ENCODE measurements at places on chromosomes 6 and 20. TPM values are rescaled to one million over a fixed set of nuclear protein-coding genes. Genes with fewer than 3 reads are reported as not detected.

DNA sequence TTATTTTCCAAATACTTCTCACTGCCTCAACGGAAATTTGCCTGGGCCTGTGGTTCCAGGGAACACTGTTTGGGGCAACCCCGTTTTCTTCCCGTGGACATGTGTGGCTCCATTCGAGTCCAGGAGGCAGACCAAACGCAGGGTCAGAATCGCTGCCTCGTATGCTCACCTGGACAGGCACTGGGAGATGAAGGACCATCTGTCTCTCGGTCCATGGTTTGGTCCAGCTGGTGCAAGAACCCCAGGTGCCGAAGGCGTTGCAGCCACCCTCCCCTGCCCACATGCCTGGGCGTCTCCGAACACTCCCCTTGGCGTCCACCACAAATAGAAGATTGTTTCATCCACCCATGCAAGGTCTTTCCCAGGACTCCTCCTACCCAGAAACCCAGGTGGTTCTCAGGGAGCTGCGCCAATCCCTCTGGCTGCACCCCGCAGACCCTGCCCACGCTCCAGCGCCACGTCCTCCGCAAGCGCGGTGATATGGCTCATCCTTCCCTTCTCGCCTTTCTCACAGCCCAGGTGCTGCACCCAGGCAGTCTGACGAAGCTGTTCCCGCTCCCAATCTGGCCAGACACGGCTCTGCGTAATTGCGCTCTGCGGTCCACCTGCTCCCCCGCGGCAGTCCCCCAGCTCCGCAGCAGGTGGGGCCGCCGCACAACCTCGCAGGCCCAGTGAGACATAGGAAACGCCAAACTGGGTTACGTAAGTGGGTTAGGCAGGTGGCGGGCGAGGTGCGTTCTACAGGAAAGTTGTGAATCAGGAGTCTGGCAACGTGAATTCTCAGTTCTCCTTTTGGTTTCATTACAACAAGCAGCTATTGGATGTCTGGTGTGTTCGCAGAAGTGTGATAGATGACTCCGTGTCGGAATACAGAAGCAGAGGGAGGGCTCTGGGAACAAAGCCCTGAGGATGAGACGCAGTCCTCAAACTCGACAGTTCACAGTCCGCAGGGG is 146.2 kb upstream of the ECI2 start:
- DNase-seq = no peak

- DNase-seq = no peak
Measured at GRCh38 chr6:113823916-113824315, 33.2 kb upstream of the MARCKS start.

GRCh38 chr6:28203201-28203600 is 21.9 kb upstream of the ZSCAN9 start:
- no peak for DNase-seq

Gene CST4
- not detected for total RNA-seq

Gene CCDC170
- not detected for total RNA-seq

Gene KDM1B
- 8.6 TPM for total RNA-seq

All from activated CD8-positive, alpha-beta memory T cell treated with anti-CD3 and anti-CD28 coated beads, Interleukin-2, amount 10 ng/mL, durations not matched to agents 7 days and 5 days (primary cell).